EH (cell line): ENCODE measurements at places on chromosomes 6 and 20.
A peak's percentile ranks its signal among the peaks of the same experiment; 100 is the strongest.

- DNase-seq: peak; percentile 25
Observed at GRCh38 chr6:101931766-101932165, 538.3 kb downstream of the GRIK2 start.

DNA sequence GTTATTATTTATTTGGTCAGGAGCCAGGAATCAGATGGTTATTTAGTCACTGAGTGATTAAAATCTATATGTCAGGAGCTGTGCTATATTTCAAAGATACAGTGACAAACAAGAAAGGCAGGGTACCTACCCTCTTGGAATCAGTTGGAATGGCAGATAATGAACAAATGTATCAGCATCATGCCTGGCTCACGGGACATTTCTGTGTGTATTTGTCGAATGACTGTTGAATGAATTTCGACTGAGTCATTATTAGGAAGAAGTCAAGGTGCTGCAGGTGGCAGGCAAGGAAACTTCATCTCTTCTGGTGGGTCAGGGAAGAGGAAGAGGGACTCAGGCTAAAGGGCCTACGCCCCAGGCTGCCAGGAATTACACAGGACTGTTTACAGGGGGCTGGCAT is 13.6 kb downstream of the PKIG start:
- DNase-seq: no peak

GRCh38 chr6:41471064-41471895 is 74.9 kb upstream of the FOXP4 start:
- no peak for DNase-seq

- no peak for DNase-seq
Observed at GRCh38 chr20:24912397-24913075, 36.5 kb upstream of the CST7 start.

DNA sequence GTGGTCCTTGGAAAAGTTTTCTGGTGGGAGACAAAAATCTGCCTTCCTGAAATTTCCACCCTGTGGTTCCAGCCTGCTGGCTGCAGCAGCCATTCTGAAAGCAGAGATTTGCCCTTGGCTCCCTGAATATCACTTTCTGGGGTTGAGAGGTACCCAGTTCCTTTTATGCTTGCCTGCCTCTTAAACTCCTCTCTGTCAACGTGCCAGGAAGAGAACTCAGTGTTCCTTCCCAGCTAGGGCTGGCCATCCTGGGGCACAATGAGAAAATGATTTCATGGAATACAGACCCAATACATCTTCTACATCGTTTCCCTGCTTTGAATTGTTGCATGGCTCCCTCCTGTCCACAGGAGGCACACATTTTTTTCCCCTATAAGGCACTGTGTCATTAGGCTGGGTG is 1.6 kb upstream of the DSN1 start:
- no peak for DNase-seq

DNA sequence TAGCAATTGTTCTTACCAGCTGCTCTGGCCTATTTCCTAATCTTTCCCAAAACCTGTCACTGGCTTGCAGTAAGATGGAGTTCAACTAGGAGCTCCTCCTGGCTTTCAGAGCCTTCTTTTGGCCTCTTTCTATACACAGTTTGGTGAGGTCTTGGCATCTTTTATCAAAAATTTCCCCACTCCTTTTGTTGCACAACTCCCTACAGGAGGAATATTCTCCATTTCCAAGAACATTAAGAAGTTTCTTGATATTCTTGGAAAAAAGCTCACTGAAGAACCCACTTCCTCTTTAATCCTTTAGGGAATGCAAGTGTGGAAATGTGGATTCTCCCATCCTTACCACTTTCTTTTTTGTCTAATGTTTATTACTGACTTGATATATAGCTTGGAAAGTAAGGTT is 171.3 kb upstream of the KCNK16 start:
- no peak for DNase-seq

GRCh38 chr6:158262755-158263154 is 49.5 kb upstream of the TULP4 start:
- no peak for DNase-seq

- peak; percentile 23 for DNase-seq
Observed at GRCh38 chr20:6074145-6074561, 20.3 kb upstream of the LRRN4 start.

GRCh38 chr6:157800420-157801237 is 22.4 kb upstream of the SNX9 start:
- DNase-seq: peak; percentile 74

- peak; percentile 44 for DNase-seq
Observed at GRCh38 chr20:60255866-60256265, 297.6 kb downstream of the CDH26 start.

GRCh38 chr6:18171871-18172270 is 16.6 kb downstream of the KDM1B start:
- no peak for DNase-seq

GRCh38 chr20:63815615-63816253 is 15.3 kb downstream of the ZBTB46 start:
- no peak for DNase-seq

DNA sequence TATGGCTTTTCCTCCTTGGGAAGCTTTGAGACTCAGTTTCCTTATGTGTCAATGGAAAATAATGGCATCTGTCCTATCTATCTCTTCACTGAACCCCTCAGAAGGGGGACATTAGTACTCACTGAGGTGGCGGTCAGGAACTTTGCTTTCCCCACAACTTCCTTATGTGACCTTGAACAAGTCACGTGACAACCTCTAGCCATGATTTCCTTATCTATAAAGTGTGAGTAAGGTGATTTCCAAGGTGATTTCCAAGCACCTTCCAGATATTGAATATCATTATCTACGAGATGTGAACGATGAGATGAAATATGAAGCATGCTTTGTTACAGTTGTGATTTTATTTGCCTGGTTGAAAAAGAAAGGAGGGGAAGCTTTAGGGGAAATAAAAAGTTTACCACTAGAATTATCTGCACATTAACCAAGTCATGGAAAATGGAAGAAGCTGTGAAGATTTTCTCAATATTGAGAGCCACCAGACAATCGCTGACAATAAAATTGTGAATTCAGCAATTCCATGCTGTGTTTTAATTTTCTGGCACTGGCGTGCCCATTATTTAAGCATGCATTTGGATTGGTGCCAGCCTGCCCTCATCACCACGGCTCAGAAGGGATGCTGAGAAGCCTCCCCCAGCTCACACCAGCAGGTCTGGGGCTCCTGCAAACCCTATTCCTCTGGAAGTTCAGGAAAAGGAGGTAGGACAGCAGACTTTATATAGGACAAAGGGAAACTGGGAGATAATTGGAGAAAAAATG is 255.3 kb downstream of the CD83 start:
- no peak for DNase-seq

DNA sequence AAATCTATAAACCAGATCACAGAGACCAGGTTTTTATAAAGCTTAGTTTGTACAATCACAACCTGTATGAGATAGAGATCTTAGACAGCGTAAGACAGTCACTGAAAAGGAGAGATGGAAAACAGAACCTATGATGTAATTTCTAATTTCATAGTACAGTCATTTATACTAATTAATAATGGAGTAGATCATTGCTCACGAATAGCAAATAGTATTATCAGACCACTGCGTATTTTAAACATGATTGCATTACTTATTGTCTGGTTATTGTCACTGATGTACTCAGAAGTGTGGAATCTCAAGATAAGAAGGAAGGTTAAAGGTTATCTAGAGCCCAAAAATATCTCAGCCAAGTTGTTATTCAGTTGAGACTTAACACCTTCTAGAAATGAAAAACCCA is 115.6 kb downstream of the KHDC1L start:
- DNase-seq: peak; percentile 16

- DNase-seq: no peak
Observed at GRCh38 chr20:44068316-44069201, 118.4 kb downstream of the JPH2 start.

GRCh38 chr6:31193206-31193605 is 22.7 kb upstream of the POU5F1 start:
- no peak for DNase-seq

DNA sequence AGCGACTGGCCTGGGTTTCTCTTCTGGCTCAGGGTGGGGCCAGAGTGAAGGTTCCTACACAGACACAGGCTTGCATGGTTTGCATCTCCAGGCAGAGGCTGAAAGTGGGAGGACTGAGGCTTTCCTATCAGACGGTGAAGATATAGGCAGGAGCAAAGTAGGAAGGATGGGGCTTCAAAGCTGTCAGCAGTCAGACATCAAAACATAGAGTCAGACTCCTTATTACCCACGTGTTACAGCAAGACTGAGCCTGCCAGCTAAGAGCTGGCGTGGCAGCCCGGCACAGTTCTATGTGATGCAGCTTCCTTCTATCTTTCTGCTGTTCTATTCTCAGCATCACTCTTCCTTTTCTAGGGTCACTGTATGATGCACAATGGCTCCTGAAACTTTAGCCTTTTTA is 445.1 kb downstream of the DOK5 start:
- no peak for DNase-seq

- no peak for DNase-seq
Observed at GRCh38 chr6:160344271-160344670, 3.9 kb upstream of the SLC22A3 start.

- no peak for DNase-seq
Observed at GRCh38 chr6:74320715-74321114, 624.7 kb downstream of the CD109 start.

DNA sequence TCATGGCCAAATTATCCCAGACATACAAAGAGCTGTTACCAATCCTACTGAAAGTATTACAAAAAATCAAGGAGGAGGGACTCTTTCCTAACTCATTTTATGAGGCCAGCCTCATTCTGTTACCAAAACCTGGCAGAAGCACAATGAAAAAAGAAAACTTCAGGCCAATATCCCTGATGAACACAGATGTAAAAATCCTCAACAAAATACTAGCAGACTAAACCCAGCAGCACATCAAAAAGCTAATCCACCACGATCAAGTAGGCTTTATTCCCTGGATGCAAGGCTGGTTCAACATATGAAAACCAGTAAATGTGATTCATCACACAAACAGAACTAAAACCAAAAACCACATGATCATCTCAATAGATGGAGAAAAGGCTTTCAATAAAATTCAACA is 109.2 kb downstream of the C6orf118 start:
- DNase-seq: no peak

DNA sequence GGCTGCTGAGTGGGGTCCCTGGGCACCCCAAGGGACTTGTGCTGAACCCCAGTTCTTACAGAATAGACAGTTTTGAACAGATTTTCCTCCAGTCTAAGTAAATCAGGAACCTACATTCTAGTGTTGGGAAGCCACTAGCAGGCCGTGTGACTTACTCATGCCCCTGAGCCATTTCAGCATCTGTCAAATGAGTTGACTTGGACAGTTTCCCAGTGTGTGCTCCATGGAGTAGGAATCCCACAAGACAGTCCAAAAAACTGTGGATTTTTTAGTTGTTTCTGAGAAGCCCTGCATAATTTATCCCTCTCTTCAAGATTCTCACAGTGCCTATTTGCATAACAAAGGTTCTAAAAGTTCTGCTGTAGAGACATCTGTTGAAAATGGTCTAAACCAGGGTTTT is 2.1 kb downstream of the GABRR2 start:
- DNase-seq: peak; percentile 96

- peak; percentile 89 for DNase-seq
Observed at GRCh38 chr6:112665114-112665513, 318.0 kb downstream of the RFPL4B start.

DNA sequence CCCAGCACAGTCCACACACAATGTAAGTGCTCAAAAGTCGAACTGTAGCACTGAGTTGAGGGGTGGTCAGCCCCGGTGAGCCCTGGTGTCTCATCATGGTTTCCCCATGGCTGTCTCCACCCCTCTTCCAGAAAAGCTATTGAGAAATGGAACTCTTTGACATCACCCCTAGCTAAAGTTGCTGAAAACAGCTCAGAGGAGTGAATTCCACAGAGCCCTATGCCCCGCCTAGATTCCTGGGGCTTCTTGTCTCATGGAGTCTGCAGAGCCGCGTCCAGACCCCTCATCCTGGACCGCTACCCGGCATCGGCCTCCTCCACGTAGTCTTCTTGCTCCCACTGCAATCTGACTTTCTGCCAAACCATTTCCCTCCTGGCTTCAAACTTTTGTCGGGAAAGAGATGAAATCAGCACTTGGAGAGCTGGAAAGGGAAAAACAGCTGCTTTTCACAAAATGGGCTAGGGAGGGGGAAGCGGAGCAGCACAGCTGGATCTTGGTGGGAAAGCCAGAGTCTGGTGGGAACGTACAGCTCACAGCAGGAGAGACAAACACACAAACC is 132.2 kb downstream of the SNX5 start:
- DNase-seq: peak; percentile 94

- DNase-seq: peak; percentile 93
Observed at GRCh38 chr6:25050356-25050755, 114.6 kb upstream of the RIPOR2 start.

GRCh38 chr6:156009656-156010055 is 554.0 kb upstream of the NOX3 start:
- no peak for DNase-seq

DNA sequence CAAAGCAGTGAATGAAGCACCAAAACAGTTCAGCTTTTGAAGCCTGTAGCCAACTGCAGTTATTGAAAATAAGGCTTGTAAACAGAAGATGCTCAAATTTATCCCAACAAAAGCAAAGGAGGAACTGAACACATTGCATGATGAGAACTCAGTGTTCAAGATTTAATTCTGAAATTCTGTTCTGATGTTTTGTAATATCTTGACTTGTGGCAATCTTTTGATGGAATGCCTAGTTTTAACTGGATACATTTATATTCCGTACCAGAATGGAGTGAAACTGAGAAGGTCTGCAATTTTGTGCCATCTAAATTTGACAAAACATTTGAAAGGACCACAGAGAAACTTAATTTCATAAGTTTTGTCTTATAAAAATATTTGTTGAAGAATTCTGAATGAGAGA is 17.5 kb downstream of the FYN start:
- no peak for DNase-seq

DNA sequence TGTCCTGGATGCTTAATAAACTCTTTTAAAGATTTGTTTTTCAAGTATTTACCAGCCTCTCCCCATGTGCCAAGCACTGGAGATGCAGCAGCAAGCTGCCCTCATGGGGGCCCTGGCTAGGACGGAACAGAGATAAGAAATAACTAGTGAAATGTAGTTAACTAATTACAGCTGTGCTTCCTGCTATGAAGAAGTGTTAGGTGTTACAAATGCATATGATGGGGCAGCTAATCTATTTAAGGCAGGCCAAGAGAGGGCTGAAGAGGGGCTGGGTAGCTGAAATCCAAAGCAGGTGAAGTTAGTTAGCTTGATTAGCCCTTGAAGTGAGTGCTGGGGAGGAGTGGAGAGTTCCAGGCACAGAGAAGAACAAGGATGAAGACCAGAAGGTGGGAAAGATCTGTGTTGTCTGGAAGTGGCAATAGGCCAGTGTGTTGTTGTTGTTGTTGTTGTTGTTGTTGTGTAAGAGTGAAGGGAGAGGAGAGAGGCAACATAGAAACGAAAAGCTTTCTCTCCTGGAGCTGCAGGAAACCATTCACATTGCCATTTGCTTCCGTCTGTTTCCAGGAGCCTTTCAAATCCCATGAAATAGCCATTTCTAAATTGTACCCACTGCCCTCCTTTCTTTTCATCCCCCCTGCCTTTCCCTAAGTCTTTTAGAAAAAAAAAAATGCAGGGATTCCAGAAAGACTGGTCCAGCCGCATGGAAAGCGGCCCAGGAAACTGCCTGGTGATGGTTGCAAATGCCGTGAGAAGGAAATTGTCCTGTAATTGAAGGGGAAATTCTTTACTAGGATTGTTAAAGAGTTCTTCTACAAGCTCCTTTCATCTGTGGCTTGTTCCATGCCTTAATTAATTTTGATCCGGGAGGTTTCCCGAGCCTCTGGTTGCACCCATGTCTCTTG is 119.6 kb downstream of the TFAP2C start:
- DNase-seq: no peak
